ENCODE measurements at places on chromosomes 4 and X.

DNA sequence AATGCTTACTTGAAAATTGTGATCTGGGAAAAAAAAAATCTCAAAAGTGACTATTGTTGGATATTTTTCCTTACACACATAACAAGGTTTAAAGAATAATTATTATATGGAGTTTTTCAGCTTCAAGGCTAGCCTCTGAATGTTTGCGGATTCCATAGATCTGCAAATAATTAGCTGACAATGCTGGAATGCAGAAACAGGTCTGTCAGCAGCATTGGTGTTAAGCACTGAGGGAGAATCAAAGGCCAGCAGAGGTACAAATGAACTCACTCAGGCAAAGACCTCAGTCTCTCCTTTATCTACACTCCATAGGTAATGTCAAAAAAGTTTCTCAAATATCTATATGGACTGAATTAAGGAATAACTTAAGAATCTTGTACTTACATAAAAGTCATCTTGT lies 35.1 kb downstream of the SMIM31 start:
- DNase-seq: no peak

- no peak for DNase-seq
Measured at GRCh38 chr4:168451744-168452390, 28.4 kb downstream of the DDX60L start.

DNA sequence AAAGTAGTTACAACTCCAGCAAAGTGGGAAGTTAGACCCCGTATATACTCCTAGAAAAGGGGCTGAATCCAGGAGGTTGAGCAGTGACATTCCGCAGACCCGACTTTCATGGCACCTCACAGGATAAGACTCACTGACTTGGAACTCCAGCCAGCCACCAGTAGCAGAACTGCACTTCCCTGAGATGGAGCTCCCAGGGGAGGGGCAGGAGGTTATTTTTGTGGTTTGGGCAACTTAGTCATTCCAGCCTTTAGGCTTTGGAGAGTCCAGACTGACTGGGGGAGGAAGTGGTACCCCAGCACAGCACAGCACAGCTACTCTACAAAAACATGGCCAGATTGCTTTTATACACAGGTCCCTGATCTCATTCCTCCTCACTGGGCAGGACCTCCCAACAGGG lies 319.1 kb downstream of the PCDH19 start:
- DNase-seq: no peak

GRCh38 chrX:13864264-13864663 lies 47.4 kb upstream of the GPM6B start:
- no peak for DNase-seq

DNA sequence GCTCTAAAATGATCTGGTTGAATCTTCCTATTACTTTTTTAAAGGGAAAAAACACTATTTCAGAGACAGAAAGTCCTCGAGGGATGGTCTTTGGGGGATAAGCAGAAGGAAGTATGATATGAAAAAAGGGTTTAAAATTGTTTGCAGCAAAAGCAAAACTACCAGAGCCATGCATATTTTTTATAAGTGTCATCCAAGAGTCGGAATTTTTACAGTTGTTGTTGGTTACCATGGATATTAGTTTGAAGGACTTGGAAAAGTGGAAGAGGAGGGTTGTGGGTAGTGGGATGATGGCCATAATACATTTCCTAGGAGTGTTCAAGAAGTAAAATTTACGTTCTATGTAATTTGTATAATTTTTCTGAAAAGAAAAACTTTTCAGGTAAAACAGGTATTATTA lies 134.4 kb downstream of the PCDH7 start:
- no peak for DNase-seq

- no peak for DNase-seq
Measured at GRCh38 chr4:135325264-135325663, 1123.7 kb upstream of the PABPC4L start.

GRCh38 chrX:137749246-137749645 lies 183.3 kb downstream of the ZIC3 start:
- DNase-seq: no peak

DNA sequence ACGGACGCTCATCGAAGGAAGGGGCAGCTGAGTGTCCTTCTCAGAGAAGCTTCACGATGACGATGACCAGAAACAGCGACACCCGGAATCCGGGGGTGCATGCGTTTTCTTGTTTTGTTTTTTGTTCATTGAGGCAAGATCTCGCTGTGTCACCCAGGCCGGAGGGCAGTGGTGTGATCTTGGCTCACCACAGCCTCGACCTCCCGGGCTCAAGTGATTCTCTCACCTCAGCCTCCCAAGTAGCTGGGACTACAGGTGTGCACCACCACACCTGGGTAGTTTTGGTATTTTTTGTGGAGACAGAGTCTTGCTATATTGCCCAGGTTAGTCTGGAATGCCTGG lies 19.8 kb downstream of the DGKQ start:
- DNase-seq: no peak

DNA sequence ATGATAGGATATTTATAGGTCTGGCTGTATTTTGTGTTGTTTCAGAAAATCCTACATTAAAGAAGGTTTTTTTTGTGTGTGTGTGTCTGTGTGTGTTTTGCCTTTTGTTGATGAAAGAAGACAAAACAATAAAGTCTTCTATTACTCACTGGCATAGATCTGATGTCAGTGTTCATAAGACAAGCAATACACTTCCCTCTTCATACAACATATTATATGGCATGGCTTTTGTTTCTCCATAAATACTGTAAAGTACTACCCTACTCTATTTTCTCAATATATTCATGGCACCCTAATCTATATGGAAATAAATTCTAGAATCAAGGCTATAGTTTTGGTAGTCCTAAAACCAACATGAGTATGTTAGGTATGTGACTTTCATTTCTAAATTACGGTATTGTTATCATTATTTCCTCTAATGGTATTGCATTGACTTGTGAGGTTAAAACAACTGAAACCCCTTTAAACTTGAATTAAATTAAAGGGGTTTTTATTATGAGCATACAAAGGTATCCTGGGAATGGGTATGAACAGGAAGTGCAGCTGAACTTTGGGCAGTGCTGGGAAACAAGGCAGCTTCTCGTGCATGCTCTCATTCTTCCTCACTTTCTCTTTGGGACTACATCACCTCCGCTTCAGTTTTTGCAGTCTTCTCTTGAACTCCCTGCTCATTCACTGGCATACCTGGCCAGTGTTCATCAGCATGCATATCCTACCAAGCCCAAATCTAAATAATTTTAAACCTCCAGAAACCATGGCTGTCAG lies 70.5 kb upstream of the PRSS48 start:
- DNase-seq: no peak

- DNase-seq: no peak
Measured at GRCh38 chr4:71553605-71554004, 214.8 kb downstream of the SLC4A4 start.

- no peak for DNase-seq
Measured at GRCh38 chrX:125407314-125407713, 87.6 kb downstream of the TEX13C start.

DNA sequence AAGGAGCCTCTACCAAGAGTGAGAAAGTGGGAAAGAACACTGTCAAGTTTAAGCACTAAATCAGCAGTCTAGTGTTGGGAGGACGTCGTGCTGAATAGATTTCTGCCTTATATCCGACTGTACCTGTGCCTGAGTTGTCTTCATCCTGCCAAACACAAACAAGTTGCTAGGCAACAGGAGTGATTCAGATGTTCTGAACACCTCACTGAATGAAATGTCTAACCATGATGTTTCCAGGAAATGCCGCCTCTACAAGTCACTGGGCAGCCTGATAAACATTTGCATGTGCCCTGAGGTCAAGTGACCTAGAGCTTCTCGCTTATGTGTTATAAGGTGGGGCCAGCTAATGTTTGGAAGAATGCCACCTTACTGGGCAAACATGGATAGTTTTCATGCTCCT lies 37.9 kb downstream of the SGMS2 start:
- no peak for DNase-seq

DNA sequence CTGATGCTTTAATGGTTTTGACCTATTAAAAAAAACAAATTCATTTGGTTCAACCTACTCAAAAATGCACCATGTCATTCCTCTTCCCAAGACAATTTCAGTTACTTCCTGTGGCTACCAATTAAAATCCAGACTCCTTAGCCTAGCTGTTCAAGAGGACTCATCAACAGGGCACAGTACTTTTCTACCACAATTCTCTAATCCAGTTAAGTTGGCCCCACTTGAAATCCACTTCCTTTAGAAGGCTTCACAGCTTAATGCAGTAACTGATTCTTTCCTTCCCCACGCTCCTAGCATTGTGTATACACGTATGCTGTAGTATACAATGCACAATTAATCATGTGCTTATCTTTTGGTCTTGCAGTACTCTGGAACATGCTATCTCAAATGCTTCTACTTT lies 129.8 kb downstream of the UGT8 start:
- no peak for DNase-seq

- no peak for DNase-seq
Measured at GRCh38 chr4:170339522-170339921, 249.8 kb upstream of the AADAT start.

- DNase-seq: no peak
Measured at GRCh38 chr4:151952137-151952536, 191.3 kb upstream of the GATB start.

GRCh38 chrX:136639506-136640176 lies 8.3 kb upstream of the CD40LG start:
- DNase-seq: no peak

GRCh38 chrX:103201041-103201440 lies 13.9 kb upstream of the BEX4 start:
- DNase-seq: no peak

- DNase-seq: no peak
Measured at GRCh38 chrX:41381685-41382084, 47.7 kb downstream of the DDX3X start.

GRCh38 chr4:150145090-150145945 lies 67.1 kb downstream of the DCLK2 start:
- no peak for DNase-seq

DNA sequence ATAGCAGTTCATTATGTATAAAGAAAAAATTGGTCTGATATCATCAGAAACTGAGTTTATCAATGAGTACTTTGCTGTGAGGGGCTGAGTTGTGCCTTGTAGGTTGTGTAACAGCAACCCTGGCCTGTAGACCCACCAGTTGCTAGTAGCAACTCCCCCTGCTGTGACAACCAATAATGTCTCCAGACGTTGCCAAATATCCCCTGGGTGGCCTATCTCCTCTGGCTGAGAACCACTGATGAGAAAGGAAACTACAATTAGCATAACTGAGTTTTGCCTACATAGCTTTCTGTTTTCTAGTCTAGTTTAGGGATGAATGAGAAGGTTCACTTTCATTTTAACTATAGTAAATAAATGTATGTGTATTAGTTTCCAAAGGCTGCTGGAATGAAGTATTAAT lies 234.1 kb downstream of the CPE start:
- DNase-seq: no peak

DNA sequence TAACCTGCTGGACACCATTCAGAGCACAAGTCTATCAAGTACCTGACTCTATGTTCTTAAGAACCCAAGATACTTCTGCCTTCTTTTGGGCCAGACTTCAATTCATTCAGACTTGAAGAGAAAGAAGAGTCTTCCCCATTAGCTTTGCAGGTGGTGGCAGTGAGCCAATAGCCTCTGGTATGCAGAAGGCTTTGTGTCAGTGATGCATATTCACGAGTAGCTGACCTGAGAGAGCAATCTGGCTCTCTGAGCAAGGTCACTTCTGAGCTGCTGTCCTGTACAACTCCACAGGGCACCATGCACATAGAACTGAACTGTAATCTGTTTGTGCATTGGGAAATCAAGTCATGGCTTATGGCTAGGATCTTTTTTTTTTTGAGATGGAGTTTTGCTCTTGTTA lies 39.9 kb upstream of the SPINK2 start:
- DNase-seq: no peak

DNA sequence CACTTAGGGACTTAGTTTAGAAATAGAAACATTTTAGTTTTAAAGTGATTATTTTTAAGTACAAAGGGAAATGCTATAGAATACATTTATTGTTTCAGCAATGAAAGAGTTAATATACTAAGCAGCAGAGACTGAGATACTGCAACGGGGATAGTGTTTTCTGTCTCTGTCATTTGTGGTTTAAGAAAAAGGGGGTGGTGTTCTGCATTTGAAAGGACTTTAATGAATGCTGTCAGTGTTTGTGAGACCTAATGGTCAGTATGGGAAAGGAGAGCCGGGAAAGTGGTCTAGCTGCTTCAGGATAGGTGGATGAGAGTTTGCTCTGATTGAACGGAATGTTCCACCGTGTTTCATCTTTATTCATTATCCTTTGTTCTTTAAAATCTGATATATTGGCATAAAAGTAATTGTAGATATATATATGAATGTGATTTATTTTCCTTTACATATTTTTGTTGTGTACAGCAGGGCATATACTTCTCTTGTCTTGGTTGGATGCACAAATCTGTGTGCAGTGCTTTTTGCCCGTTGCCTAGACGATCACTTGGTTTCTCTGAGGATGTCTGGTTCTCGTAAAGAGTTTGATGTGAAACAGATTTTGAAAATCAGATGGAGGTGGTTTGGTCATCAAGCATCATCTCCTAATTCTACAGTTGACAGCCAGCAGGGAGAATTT lies at the start of gene KLHL5:
KLHL5 (plus strand) TSS at position 139 of the 676 bp plus-strand sequence; CDS start at position 560, 421 bp downstream.
- DNase-seq: no peak

DNA sequence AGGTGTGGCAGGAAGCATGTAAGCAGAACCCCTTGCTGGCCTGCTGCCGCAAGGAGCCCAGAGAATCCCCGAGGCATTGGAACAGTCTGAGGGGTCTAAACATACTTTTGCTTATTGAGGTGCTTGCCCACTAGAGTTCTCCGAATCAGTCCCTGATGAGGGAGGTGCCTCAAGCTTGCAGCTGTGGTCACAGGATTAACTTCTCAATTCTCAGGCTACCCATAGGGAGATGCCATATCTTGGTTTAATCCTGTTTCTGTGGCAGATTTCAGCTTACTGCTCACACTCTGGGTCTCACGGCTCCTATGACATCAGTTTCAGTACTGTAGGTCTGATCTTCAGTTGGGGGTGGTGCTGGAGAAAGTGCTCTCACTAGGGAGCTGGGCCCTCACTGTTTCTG lies 39.9 kb downstream of the CCNG2 start:
- no peak for DNase-seq

DNA sequence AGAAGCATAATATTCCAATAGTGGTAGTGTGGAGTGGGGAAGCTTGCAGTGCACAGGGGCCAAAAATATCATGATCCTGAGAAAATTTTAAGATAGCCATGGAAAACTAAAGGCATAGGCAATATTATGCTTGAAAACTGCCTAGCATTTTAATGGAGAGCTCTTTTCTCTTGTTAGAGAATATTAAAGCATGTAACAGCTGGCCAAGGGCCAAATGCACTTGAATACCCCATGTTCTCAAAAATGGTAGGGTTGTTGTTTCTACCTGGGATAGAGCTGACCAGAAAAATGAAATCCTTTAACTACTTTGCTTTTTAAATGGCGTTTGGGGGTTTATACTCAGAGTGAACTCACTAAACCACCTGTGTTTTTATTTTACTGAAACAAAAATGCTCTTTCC lies 739.6 kb upstream of the SLIT2 start:
- DNase-seq: no peak

- DNase-seq: no peak
Measured at GRCh38 chrX:139949703-139950102, 15.6 kb downstream of the CXorf66 start.

DNA sequence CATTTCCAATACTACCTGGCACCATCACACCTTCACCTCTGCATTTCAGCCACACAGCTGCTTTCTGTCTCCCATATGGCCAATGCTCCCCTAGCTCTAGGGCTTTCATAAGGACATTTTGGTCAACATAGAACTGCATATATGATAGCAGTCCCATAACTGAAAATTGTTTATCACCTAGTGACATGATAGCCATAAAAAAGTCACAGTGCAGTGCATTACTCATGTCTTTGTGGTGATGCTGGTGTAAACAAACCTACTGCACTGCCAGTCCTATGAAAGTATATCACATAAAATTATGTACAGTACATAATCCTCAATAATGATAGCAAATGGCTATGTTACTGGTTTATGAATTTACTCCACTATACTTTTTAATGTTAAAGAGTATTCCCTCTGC lies 221.0 kb downstream of the NAF1 start:
- no peak for DNase-seq

Data from NCI-H1930 (cell line).